ENCODE measurements at places on chromosomes 7 and 10. TPM values are rescaled to one million over a fixed set of nuclear protein-coding genes. Genes with fewer than 3 reads are reported as not detected.

The PNLIP gene
- not detected for total RNA-seq

The UCN3 gene
- not detected for total RNA-seq

The CTNNA3 gene
- total RNA-seq, result not detected

The PARG gene
- total RNA-seq, result 19.3 TPM

The SPACDR gene
- total RNA-seq, result 0.86 TPM

The LIPA gene
- total RNA-seq, result 48.1 TPM

The HKDC1 gene
- 11.8 TPM for total RNA-seq

The HABP2 gene
- 0.18 TPM for total RNA-seq

The PNLIPRP2 gene
- not detected for total RNA-seq

The INHBA gene
- 0.55 TPM for total RNA-seq

The RPEL1 gene
- total RNA-seq, result not detected

The WDFY4 gene
- total RNA-seq, result not detected

The CYP3A7 gene
- total RNA-seq, result not detected

The TYW1 gene
- total RNA-seq, result 14.7 TPM

The TMEM270 gene
- total RNA-seq, result 0.13 TPM

The MYPN gene
- total RNA-seq, result 2.8 TPM

The PLAU gene
- 112 TPM for total RNA-seq

The STAG3 gene
- total RNA-seq, result 0.37 TPM

The NACAD gene
- 0.31 TPM for total RNA-seq

The PRTFDC1 gene
- total RNA-seq, result 17.7 TPM

The FAM200A gene
- total RNA-seq, result 6.5 TPM

The COL17A1 gene
- 2.4 TPM for total RNA-seq

The TCERG1L gene
- not detected for total RNA-seq

The EEPD1 gene
- total RNA-seq, result 58.0 TPM

The TMEM139 gene
- total RNA-seq, result 0.64 TPM

The CLRN3 gene
- total RNA-seq, result not detected

The PGAM2 gene
- not detected for total RNA-seq

The EXOC4 gene
- 24.1 TPM for total RNA-seq

The ZNF107 gene
- total RNA-seq, result 2.2 TPM

The SLC26A3 gene
- total RNA-seq, result not detected

The ADAM8 gene
- 3.9 TPM for total RNA-seq

The SFXN3 gene
- 40.5 TPM for total RNA-seq

The PNLIPRP1 gene
- not detected for total RNA-seq

The TACC2 gene
- 74.1 TPM for total RNA-seq

The CALHM3 gene
- 0.50 TPM for total RNA-seq

The MRC1 gene
- total RNA-seq, result 0.03 TPM

The ELN gene
- total RNA-seq, result 0.09 TPM

The FAM25C gene
- total RNA-seq, result 0.98 TPM

The C7orf57 gene
- 0.31 TPM for total RNA-seq

The DLD gene
- 81.8 TPM for total RNA-seq

The PRLHR gene
- not detected for total RNA-seq

The SPDYE2B gene
- total RNA-seq, result not detected
